ENCODE measurements at places on chromosomes 5 and 9.

GRCh38 chr5:111562561-111562960 is 50.2 kb upstream of the STARD4 start:
- no peak for DNase-seq

DNA sequence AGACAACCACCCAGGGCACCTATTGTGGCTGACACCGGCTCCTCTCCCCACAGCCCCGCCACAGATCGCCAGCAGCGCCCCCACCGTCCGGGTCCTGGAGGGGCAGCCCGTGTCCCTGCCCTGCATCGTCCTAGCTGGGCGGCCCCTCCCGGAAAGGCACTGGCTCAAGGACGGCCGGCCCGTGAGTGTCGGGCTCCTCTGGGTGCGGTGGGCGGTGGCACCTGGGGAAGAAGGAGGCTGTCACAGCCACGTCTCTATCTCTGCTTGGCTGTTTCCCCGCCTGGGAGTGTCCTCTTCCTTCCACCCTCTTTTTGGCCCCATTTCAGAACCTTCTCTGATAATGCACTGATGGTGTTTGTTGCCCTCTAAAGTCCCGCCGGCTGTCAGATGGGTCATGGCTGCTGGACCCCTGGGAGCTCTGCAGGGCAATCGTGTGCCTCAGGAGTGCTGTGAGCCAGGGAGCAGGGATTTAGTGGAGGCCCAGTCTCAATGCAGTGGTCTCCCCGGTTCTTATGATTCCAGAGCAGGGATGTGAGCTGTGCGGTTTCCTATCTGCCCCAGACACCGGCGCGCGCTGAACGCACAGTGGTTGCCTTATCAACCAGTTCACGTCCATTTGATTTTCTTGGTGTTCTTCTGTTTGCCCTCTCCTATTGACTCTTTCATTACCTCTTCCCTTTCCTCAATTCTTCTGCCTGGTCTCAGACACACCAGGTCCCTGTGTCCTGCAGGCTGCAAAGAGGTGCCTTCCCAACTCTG is 55.3 kb downstream of the HMCN2 start:
- no peak for DNase-seq

- no peak for DNase-seq
Measured at GRCh38 chr9:87016681-87017080, 69.4 kb upstream of the GAS1 start.

- peak; percentile 9 for DNase-seq
Measured at GRCh38 chr9:113682297-113682771, 193.8 kb upstream of the ZNF618 start.

DNA sequence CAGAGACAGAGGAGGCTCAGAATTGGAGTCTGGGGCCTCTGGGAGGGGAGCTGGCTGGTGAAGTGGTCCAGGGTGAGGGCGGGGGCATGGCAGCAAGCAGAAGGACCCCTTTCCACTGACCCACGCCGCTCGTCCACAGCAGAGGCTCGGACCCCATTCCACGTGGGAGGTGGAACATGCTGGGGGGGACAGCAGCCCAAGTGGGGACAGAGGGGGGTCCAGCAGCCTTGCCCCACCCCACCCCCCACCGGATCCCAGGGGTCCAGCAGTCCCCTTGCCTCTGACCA is 25.4 kb upstream of the NKD2 start:
- no peak for DNase-seq

Data from stimulated activated CD8-positive, alpha-beta memory T cell treated with anti-CD3 and anti-CD28 coated beads, Interleukin-4, amount 100 ng/mL, for 4 hours (primary cell).